ENCODE measurements at places on chromosomes 7 and 10.

GRCh38 chr7:41060796-41061195 is 642.1 kb downstream of the INHBA start:
- no peak for DNase-seq

DNA sequence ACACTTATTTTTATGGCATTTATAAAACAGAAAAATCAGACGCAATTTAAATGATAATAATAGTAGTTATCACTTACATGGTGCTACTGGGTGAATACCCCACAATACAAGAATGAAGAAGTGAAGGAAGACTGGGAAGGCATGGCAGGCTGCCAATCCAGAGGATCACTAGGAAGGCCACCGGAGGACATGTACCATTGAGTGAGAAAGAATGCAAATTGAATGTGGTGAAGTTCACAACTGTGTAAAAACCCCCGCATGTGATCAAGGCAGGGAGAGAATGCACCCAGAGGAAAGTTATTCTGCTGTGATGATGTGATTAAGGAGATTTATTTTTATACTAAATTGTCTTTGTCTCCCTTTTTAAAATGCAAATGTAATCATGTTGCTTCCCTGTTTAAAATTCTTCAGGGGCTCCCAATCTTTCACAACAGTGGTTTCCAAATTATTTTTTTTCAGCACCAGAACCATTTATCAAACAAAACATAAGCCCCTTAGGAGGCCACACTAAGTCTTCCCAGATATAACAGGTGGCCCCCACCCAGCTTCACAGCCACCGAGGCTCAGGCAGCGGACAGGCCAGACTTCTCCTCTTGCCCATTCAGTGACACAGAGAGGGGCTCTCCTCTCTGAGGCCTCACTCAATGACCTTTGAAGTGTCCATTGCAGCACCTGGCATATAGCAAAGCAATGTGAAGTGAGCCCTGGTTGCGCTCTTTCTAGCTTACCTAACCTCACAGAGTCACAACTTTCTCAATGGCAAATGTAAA is 59.6 kb downstream of the FRMPD2 start:
- no peak for DNase-seq

GRCh38 chr10:97149079-97149531 is 36.7 kb downstream of the SLIT1 start:
- no peak for DNase-seq

DNA sequence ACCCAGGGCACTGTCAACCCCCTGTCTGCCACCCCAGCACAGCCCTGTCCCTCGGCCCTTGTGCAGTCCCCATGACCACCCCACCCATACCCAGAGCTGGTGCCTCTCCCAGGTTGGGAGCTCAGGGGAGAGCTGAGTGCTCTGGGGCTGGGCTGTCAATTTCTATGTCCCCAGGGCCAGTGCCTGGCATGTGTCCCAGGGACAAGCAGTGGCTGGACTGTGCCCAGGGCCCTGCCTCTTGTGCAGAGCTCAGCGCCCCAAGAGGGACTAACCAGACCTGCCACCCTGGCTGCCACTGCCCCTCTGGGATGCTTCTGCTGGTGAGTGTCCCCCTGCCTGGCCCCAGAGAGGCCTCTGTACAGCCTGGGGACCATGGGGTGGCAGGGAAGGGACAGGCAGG is 29.0 kb upstream of the ZNF862 start:
- no peak for DNase-seq

- no peak for DNase-seq
These were observed 146.7 kb downstream of the GRM3 start for GRCh38 chr7:86790383-86790782.

- DNase-seq, result peak; percentile 48
These were observed 562 bp downstream of the GRK5 start for GRCh38 chr10:119207713-119208552.

DNA sequence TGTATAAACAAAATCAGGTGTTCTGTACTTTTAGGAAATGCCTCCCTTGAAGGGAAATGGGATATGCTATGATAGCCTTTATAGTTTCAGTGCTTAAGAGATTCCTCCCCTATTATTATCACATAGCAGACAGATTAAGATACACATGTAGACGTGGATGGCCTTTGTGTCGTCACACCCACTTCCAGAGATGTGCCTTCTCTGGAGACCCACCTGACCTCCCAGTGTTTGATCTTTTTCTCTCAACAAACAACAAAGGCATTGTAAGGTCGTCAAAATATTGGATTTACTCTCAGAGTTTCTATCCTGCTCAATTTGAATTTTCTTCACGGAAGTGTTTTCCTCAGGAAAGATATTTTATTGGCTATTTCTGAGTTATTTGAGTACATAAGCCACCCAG is 25.7 kb upstream of the C1GALT1 start:
- DNase-seq, result no peak

DNA sequence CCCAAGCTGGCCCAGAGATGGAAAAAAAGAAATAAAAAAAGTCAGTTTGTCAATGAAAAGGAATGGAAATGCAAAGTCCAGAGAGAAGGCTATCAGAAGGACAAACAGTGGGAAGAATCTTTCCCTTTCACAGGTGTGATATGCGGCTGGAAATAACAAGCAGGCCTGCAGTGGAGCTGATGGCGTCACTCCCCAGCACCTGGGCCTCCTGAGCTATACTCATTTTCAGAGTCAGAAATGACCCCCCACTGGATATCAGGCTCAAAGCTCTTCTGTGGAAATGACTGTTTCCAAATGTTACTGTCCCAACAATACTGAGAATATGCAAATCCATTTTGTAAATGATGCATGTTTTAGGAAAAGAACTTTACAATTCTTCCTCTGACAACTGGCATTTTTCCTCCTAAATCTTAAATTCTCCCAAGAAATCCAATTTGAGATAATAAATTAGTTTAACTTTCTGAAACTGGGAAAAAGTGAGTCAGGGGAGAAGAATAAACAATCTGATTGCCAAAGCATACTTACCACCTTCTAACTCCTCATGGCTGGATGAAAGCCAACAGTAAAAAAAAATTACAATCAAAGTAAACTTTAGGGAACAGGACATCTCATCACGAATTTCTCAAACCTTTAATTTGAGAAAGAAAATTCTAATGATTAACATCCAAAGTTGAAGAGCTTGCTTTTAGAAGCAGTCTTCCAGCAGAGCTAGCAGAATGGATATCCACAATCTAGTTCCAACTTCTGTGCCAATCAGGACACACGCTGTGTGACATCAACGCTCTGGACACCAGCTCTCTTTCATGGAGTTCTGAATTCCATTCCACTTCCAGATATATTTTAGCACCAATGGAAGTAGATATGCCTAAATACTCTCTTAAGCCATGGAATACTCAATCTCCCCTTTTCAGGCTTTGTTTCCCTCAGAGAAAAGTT is 5.3 kb upstream of the CUZD1 start:
- no peak for DNase-seq

- no peak for DNase-seq
These were observed 13.6 kb upstream of the NUP42 start for GRCh38 chr7:23168111-23168885.

DNA sequence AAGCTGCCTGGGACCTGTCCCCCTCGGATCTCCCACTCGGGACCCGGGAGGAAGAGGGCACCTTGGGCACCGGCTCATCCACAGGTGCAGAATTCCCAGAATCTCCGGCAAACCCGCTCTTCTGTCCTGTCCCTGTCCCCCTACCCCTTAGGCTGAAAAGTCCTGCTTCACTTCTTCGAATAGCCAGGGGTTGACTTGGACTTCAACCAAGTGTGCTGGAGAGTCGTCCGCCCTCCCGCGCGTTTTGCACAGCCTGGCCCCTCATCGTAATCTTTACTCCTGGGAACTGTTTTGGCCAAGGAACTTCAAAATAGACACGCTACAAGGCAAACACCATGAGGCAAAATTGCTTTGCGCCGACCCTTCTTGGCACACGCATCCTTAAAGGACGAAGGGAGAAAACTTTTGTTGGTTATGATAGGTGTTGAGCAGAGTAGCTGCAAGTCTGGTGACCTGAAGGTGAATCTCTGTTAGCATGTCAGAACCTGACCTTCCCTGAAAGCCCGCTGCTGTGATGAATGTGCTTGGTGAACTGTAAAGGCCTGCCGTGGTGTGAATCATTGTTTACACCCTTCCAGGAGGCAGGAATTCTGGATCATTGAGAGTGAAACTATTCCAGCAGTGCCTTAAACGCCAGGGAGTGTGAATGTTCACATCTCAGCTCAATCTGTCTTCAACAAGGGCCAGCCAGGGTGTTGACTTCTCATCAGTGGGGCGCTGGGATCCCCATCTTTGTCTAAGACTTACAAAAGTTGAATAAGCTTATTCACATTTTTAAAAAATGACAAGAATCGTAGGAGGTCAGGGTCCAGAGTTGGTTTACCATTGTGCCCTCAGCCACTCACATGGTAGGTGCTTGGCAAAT is 589 bp upstream of the RAPGEF5 start:
- no peak for DNase-seq

DNA sequence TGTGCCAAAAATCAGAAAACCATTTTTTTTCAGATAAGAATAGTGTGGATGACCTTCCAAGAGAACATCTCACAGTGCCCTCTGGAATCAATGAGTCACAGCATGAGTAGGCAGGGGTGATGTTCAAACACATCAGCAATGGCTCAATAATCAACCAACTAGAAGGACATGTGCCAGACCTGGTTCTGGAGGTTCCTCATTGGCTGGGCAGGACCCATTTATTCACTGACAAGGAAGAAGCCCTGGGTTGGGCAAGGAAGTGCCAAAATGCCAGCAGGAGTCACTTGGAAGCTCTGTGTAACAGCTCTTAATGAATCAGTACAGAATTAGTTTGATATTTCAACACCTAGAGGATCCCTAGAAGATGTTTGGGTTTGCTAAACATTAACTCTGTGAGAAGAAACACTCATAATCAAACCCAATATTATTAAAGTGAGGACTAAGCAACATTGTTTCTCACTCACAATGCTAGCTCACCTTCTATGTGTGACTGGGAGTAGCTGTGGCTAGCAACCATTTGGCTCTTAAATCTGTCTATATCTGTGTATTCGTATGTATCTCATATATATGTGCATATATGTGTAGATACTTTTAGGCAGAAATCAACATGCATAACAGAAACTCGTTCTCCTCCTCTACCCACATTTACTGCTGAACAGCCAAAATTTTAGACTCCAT is 72.3 kb upstream of the APBB1IP start:
- DNase-seq, result no peak

GRCh38 chr10:114801411-114801813 is 20.2 kb upstream of the FHIP2A start:
- DNase-seq, result no peak

DNA sequence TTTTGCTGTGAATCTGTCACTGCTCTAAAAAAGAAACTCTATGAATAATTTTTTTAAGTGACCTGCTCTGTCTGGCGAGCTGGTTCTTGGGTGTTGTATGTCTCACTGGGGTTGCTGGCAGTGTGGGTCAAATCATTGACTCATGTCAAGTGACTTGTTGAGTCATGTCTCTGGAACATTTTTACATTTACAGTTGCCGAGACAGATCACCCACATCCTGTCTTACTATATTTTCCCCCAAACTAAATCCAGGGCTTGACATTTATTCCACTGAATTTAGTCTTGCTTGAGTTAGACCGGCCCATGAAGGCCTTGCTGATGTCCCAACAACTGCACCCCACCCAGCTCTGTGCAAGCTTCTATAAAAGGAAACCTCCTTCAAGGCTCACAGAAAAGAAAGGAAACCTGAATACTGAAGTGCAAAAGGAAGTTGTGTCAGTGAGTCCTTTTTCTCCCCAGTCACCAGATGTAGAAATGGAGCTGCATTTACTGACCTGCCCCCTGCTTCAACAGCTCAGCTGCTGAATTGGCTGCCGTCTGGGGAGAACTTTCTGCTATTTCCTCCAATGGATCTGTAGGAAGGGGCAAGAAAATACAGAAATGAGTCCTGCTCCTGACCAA is 290.3 kb downstream of the TNS3 start:
- DNase-seq, result peak; percentile 10

GRCh38 chr7:29488977-29489376 is 74.7 kb upstream of the PRR15 start:
- no peak for DNase-seq

GRCh38 chr10:63586043-63586442 is 64.8 kb downstream of the REEP3 start:
- DNase-seq, result no peak

GRCh38 chr7:91050677-91051076 is 213.6 kb upstream of the FZD1 start:
- DNase-seq, result no peak

- DNase-seq, result no peak
These were observed 2.8 kb downstream of the INHBA start for GRCh38 chr7:41700044-41700471.

Data from stimulated activated CD4-positive, alpha-beta T cell treated with anti-CD3 and anti-CD28 coated beads, Interleukin-2, amount 100 ng/mL, for 24 hours (primary cell).